ENCODE measurements at places on chromosomes 6 and 20.

GRCh38 chr6:5584078-5584482 is 322.8 kb downstream of the FARS2 start:
- DNase-seq: no peak

- DNase-seq: no peak
These were observed 31.9 kb downstream of the DCDC2 start for GRCh38 chr6:24325978-24326377.

DNA sequence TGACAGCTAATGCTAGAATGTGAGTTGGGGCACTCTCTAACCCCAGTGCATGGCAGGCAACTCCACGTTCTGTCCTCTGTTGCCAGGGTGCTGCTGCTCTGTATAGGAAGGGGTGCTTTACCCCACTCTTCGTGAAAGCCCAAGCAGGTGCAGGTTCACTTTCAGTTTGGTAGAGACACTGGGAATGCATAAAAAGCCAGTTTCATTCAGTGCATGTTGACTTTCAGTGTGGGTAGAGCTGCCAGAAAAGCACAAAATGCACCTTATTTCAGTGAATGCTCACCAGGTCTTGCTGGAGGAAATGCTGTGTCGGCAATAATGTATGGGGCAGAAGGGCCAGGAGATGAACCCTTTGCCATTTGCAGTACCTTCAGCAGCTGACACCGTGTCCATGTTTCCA is 62.1 kb upstream of the ADGRB3 start:
- DNase-seq: no peak

GRCh38 chr20:2088891-2089290 is 12.7 kb upstream of the STK35 start:
- no peak for DNase-seq

Data from activated naive CD4-positive, alpha-beta T cell treated with anti-CD3 and anti-CD28 coated beads, Interleukin-2, amount 50 U/mL, for 16 hours (primary cell).